ENCODE measurements at places on chromosomes 6 and 20. TPM values are rescaled to one million over a fixed set of nuclear protein-coding genes. Genes with fewer than 3 reads are reported as not detected.
A peak's percentile ranks its signal among the peaks of the same experiment; 100 is the strongest.

DNA sequence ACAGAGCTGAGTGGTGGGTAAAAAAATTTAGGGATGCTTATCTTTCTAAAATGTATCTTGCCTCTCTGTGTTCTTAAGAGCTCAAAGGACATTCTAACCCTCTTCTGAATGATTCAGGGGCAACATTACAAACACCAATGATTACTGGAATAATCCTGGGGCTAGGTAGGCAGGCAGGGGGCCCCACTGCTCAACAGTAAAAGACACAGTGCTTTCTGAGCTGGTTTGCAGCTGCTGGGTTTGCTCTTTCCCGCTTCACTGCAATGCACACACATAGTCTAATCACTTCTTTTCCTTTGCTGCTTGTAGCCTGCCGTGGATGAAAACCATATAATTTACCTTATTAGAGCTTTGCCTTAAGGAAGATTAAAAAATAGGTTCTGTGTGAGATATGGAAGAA lies 23.9 kb downstream of the CLDN20 start:
- DNase-seq: no peak
- no peak overlapping the region for H3K4me3 ChIP-seq
- no peaks in the 10 kb centered on the region for H3K27me3 ChIP-seq
- peaks cover 3% of the 10 kb centered on the region for H3K36me3 ChIP-seq

- H3K36me3 ChIP-seq: no peaks in the 10 kb centered on the region
- no peaks in the 10 kb centered on the region for H3K27me3 ChIP-seq
- peaks cover 2% of the 10 kb centered on the region for H3K4me1 ChIP-seq
- no peak overlapping the region for H3K27ac ChIP-seq
Observed at GRCh38 chr6:14450578-14450977, 333.0 kb downstream of the CD83 start.

- no peak overlapping the region for H3K27ac ChIP-seq
- no peaks in the 10 kb centered on the region for H3K36me3 ChIP-seq
Observed at GRCh38 chr20:47665221-47665991, 119.9 kb downstream of the SULF2 start.

GRCh38 chr6:25016014-25016720 lies 80.4 kb upstream of the RIPOR2 start:
- no peak overlapping the region for H3K4me3 ChIP-seq
- DNase-seq: no peak
- H3K4me1 ChIP-seq: no peaks in the 10 kb centered on the region
- no peaks in the 10 kb centered on the region for H3K27me3 ChIP-seq

DNA sequence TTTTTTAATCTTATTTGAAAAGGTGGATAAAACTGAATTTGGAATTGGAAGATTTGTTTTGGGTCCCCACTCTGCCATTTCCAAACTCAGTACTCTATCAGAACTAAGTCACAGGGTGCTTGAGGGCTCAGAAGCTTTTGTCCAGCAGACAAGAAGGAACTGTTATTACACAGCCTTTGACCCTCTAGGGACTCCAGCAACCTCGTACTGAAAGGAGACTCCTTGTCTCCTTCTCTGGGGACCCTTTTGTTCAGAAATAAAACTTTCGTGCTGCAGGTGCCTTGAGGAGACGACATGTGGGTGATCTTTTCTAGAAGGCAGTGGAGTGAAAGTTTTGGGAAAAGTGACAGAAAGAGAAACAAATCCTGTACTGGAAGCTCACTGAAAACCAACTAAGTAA lies 7.4 kb upstream of the POLR1H start:
- no peak for DNase-seq
- no peaks in the 10 kb centered on the region for H3K4me1 ChIP-seq
- no peak overlapping the region for H3K27ac ChIP-seq
- H3K27me3 ChIP-seq: no peaks in the 10 kb centered on the region
- no peaks in the 10 kb centered on the region for H3K36me3 ChIP-seq

GRCh38 chr6:11616200-11616611 lies 78.7 kb downstream of the TMEM170B start:
- H3K27me3 ChIP-seq: no peaks in the 10 kb centered on the region
- H3K36me3 ChIP-seq: no peaks in the 10 kb centered on the region
- no peaks in the 10 kb centered on the region for H3K4me1 ChIP-seq
- H3K4me3 ChIP-seq: no peak overlapping the region
- H3K27ac ChIP-seq: peak overlapping the region; percentile 35
- no peak for DNase-seq

DNA sequence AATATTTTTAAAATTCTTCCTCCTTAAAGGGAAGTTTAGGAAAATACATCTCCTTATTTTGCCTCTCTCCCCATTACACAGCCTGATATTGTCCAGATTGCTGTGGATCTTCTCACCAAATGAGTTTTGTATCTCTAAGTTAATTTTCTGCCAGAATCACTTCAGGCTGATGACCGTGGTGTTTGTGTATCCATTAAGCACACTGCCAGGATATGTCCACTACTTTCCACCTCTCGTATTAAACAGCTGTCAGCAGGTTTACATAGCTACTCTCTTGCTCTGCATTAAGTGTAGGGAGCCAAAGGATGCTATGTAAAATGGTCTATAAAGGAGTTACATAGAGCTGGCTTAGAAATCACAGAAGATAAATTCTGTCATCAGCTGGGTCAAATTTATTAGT lies 201.1 kb downstream of the ZFAND3 start:
- H3K36me3 ChIP-seq: no peaks in the 10 kb centered on the region
- peaks cover 5% of the 10 kb centered on the region for H3K4me1 ChIP-seq
- no peak overlapping the region for H3K4me3 ChIP-seq
- no peaks in the 10 kb centered on the region for H3K27me3 ChIP-seq
- DNase-seq: no peak
- no peak overlapping the region for H3K27ac ChIP-seq

DNA sequence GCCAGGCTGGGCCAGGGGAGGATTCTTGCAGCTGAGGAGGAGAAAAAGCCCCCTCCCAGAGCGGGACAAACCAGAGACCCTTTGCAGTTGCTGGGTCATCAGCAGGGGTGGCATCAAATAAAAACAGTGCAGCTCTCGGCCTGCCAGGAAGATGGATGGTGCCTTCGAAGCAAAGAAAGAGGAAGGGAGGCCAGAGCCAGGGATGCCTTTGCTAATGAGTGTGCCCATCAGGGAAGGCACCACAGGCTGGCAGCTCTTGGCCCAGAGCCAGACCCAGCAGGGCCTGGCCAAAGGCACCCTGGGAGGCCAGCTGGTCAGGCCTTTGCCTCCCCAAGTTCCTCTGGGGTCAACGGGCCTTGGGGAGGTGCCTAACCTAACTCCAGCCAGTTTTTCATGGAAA lies 26.3 kb upstream of the ZNF318 start:
- no peaks in the 10 kb centered on the region for H3K27me3 ChIP-seq
- DNase-seq: no peak
- no peak overlapping the region for H3K4me3 ChIP-seq
- no peak overlapping the region for H3K27ac ChIP-seq

DNA sequence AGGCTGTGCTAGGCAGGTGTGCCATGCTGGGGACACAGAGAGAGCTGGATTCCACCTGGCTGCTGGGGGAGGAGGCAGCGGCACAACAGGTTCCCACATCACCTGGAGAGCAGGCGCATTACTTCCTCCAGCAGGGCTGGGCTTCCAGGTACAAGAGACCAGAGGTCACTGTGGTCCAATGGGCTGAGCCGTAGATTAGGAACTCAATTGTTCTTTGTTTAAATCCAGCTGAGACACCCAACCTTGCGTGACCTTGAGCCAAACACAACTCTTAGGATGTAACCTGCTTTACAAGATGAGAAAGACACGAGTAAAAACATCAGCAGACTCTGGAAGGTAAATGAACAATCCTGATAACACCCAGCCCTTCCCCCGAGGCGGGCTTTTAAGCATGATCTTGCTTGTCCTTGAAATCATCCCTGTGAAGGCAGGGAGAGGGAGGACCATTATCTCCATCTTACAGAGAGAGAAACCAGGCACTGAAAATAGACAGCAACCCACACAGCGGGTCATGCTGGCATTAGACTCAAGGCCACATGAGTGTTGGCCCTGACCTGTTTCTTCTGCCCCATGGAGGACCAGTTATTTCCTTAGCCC lies 216.5 kb upstream of the RREB1 start:
- no peak overlapping the region for H3K4me3 ChIP-seq
- DNase-seq: no peak
- no peak overlapping the region for H3K27ac ChIP-seq
- H3K36me3 ChIP-seq: no peaks in the 10 kb centered on the region
- H3K27me3 ChIP-seq: no peaks in the 10 kb centered on the region

- H3K4me3 ChIP-seq: no peak overlapping the region
- no peak for DNase-seq
- H3K36me3 ChIP-seq: no peaks in the 10 kb centered on the region
- no peaks in the 10 kb centered on the region for H3K27me3 ChIP-seq
- no peaks in the 10 kb centered on the region for H3K4me1 ChIP-seq
Observed at GRCh38 chr20:39364320-39364719, 402.2 kb downstream of the DHX35 start.

GRCh38 chr6:138593909-138594757 lies 94.8 kb upstream of the NHSL1 start:
- no peaks in the 10 kb centered on the region for H3K36me3 ChIP-seq
- DNase-seq: no peak
- H3K4me3 ChIP-seq: no peak overlapping the region
- no peaks in the 10 kb centered on the region for H3K27me3 ChIP-seq
- no peaks in the 10 kb centered on the region for H3K4me1 ChIP-seq

DNA sequence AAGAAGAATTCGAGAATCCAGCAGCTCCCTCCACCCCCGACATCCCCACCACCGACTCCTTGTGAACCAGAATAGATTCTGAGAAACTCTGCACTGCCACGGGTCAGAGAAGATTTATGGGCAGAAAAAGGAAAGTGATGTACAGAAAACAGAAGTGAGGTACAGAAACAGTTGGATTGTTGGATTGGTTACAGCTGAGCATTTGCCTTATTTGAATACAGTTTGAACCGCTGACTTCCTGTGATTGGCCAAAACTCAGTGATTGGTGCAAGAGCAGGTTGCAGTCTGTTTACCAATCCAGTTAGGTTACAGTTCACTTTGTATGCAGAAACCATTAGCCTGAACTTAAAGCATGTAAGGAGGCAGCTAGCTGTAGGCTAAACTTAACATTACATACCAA lies 131.2 kb upstream of the HDDC2 start:
- peaks cover 2% of the 10 kb centered on the region for H3K36me3 ChIP-seq
- H3K27me3 ChIP-seq: no peaks in the 10 kb centered on the region
- no peaks in the 10 kb centered on the region for H3K4me1 ChIP-seq
- no peak overlapping the region for H3K4me3 ChIP-seq

DNA sequence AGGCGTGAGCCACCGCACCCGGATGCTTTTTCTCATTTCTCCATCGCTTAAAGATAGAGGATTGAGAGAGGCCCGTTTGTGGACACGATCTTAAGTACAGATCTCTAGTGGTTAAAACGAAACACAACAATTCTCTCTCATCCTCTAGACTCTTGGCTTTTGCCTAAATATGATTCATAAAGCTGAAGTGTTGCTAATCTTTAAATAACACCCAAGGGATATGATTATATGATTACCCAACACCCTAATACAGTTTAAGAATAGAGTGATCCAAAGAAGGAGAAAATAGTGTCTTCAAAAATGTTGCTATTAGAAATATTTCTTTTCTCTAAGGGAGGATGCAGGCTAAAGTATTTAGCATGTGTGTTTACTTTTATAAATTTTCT lies 50.4 kb downstream of the MTHFD1L start:
- no peak overlapping the region for H3K4me3 ChIP-seq
- H3K27me3 ChIP-seq: no peaks in the 10 kb centered on the region
- H3K27ac ChIP-seq: peak overlapping the region; percentile 28
- no peaks in the 10 kb centered on the region for H3K4me1 ChIP-seq
- H3K36me3 ChIP-seq: peaks cover 6% of the 10 kb centered on the region

- no peaks in the 10 kb centered on the region for H3K4me1 ChIP-seq
- H3K36me3 ChIP-seq: no peaks in the 10 kb centered on the region
- H3K27ac ChIP-seq: no peak overlapping the region
- no peak overlapping the region for H3K4me3 ChIP-seq
- no peaks in the 10 kb centered on the region for H3K27me3 ChIP-seq
- no peak for DNase-seq
Observed at GRCh38 chr6:32060966-32061655, 22.9 kb downstream of the CYP21A2 start.

- no peak overlapping the region for H3K4me3 ChIP-seq
- no peaks in the 10 kb centered on the region for H3K4me1 ChIP-seq
- H3K36me3 ChIP-seq: no peaks in the 10 kb centered on the region
- no peak overlapping the region for H3K27ac ChIP-seq
- DNase-seq: no peak
Observed at GRCh38 chr6:154356113-154356512, 490 bp downstream of the IPCEF1 start.

DNA sequence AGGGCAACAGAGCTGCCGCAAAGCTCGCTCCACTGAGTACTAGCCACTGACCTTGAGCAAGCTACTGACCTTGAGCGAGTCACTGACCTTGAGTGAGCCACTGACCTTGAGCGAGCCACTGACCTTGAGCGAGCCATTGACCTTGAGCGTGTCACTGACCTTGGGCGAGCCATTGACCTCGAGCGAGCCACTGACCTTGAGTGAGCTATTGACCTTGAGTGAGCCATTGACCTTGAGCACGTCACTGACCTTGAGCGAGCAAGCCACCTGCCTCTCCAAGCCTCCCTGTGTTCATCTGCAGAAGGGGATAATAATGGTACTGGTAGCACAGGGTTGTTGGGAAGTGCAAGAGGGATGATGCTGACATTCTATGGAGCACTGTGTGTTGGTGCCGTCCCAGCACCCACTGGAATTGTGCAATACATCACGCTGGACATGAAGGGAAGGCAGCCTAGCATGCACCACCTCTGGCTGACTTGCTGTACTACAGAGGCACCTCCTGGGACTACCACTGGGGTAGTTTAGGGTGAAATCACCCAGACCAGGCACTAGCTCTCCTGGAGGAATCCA lies 60.2 kb downstream of the CTCFL start:
- no peaks in the 10 kb centered on the region for H3K27me3 ChIP-seq
- no peaks in the 10 kb centered on the region for H3K4me1 ChIP-seq
- DNase-seq: peak; percentile 51
- H3K36me3 ChIP-seq: no peaks in the 10 kb centered on the region

DNA sequence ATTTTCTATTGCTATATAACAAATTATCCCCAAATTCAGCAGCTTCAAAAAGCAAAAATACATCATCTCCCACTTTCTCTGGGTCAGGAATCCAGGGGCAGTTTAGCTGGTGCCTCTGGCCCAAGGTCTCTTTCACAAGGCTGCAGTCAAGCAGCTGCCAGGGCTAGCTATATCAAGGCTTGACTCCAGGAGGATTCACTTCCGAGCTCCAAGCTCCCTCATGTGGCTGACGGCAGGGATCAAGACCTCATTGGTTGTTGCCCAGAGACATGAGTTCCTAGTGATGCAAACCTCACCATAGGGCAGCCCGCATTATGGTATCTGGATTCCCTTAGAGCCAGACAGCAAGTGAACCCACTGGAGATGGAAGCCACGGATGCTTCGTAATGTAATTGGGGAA lies 1.3 kb upstream of the VNN1 start:
- H3K27ac ChIP-seq: no peak overlapping the region
- no peaks in the 10 kb centered on the region for H3K36me3 ChIP-seq
- H3K4me1 ChIP-seq: no peaks in the 10 kb centered on the region
- no peak for DNase-seq
- H3K27me3 ChIP-seq: no peaks in the 10 kb centered on the region

DNA sequence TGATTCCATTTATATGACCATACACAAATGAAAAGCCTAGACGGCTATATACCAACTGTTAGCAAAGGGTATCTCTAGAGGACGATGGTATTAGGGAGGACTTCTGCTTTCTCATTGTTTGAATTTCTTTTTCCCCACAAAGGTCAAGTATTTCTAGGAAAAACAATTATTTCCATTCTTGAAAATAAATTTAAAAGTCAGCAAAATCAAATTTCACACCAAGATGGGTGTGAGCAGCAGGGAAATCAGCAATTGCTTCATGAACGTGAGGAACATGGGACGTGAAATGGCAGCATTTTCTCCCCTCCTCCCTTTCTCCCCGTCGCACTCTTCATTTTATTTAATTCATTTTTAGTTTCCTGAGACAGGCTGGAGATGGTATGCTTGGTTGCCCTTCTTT lies 5.2 kb upstream of the ZFAND3 start:
- no peak for DNase-seq
- H3K4me3 ChIP-seq: no peak overlapping the region
- peaks cover 2% of the 10 kb centered on the region for H3K27me3 ChIP-seq

Gene RAET1G
- total RNA-seq: 0.99 TPM

Gene IPCEF1
- 3.7 TPM for total RNA-seq

Gene EFCAB8
- total RNA-seq: 0.81 TPM

Gene CLVS2
- total RNA-seq: not detected

All from aorta (tissue), 5 donors.